ENCODE measurements at places on chromosomes 13 and 19.
A peak's percentile ranks its signal among the peaks of the same experiment; 100 is the strongest.

GRCh38 chr13:80336370-80336769 lies 4.6 kb downstream of the SPRY2 start:
- DNase-seq = no peak

- peak; percentile 93 for DNase-seq
Measured at GRCh38 chr19:51660975-51661600, 14.5 kb upstream of the SIGLEC14 start.

DNA sequence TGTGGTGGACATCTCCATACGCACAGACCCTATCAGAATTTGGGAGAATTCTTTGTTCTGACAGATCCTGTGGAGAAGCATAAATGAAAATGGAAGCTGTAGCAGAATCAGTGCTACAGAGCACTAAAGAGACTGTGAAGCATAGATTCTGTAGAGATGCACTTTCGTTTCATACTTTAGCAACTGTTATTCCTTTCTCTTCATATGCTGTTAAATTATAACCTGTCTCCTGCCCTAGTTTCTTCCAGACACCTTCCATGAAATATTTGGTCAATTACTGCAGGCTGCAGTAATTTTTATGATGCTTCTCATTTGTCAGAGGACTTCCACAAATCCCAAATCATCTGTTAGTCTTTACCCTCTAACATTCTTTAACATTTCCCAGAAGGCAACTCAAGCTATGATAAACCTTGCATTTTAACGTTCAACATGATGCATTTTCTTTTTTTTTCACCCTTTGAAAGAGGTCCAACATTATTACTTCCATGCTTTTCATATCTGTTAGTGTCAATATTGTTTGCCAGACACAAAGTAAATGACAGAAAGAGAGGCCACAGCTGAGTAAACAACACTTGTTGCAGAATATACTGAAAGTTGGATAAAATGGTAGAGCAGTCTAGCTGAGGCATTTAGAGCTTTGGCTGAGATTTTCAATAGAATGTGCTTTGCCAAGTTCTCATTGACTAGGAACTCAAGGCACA lies 412.7 kb downstream of the LMO7 start:
- no peak for DNase-seq

- DNase-seq = no peak
Measured at GRCh38 chr13:109862627-109863026, 76.2 kb upstream of the IRS2 start.

- no peak for DNase-seq
Measured at GRCh38 chr19:40553885-40554857, 22.5 kb upstream of the SHKBP1 start.

GRCh38 chr19:43479961-43480561 lies 14.7 kb upstream of the LYPD3 start:
- no peak for DNase-seq

DNA sequence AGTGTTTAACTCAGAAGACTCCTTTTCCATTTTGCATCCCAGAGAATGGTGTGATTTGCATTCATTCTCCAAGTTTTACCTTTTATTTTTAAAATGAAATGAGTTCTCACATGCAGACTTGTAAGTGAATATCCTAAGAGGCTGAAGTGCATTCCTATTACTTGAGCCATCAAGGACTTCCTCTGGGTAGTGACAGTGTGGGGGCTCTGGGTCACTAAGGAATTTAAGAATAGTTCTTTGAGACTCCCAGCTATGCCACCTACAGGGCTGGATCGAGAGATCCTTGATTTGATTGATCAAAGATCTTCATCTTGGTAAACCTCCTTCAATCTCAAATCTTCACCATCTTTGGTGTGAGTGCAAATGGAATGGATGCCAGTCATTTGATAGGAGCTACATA lies 36.3 kb upstream of the SLC10A2 start:
- DNase-seq = no peak

GRCh38 chr13:101291646-101292515 lies 124.4 kb downstream of the NALCN start:
- no peak for DNase-seq

GRCh38 chr13:107025991-107026390 lies 458.1 kb upstream of the ARGLU1 start:
- no peak for DNase-seq

DNA sequence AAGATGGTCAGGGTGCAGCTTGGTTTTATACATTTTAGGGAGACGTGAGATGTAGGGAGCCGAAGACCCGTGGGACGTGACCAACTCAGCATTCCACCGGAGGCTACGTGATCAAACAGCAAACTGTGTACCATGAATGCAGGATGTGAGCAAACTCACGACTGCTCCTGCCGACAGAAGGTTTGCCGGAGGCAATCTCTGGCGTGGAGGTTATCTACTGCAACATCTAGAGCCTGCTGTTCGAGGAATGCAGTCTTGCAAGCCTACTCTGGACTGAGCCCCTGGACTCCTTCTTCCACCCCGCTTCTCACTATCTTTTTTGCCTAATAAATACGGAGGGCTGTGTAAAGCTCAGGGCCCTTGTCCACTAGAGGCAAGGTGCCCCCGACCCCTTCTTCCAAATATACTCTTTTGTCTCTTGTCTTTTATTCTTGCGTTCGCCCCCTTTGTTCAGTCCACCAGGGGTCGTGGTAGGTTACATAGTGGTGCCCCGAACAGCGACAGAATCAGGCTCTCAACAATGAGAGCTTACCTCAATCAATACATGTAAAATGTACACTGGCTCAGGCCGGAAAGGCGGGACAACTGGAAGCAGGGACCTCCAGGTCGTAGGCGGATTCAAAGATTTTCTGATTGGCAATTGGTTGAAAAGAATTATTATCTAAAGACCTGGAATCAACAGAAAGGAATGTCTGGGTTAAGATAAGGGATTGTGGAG lies 8.9 kb upstream of the OR1I1 start:
- DNase-seq = no peak

DNA sequence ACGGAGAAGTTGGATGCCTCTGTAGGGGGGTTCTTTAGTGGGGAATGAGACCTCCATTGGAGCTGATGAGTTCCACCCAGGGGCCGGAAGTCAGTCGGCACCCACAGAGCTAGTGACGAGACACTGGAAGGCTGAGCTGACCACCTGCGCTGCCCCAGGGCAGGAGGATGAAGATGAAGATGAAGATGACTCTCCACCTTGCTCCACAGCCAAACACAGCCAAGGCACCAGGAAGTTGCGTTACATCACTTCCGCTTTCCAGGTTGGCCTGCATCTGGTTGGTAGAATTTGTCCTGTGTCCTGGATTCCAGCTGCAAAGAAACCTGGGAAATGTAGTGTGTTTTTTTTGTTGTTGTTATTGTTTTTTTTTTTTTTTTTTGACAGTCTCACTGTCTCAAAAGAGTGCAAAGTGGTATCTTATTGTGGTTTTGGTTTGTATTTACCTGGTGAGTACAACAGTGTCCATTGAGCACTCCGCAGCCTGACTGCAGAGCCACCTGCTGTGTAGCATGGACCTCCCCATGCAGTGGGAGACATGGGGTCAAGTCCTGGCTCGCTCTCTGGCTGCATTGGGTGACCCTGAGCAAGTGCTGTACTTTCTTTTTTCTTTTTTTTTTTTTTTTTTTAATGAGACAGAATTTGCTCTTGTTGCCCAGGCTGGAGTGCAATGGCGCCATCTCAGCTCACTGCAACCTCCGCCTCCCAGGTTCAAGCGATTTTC lies 1.9 kb downstream of the TBC1D17 start:
- DNase-seq = no peak

DNA sequence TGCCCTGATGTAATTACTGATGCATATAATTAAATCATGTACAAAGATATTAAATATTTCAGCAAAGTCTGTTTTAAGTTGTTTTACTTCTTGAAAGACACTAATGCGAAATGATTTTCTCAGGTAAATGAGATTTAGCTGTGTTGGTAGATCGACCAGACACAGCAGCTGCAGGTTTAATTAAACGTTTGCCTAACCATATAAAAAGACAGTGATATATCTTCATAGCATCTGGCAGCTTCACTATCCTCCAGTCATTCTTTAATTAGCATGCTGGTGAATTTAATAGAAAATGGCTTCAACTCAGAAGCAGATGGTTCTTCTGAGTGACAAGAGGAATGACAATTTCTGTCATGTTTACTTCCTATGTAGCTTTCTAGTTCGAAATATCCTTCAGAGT lies 69.3 kb downstream of the NHLRC3 start:
- no peak for DNase-seq

- no peak for DNase-seq
Measured at GRCh38 chr13:64410276-64411053, 2819.7 kb downstream of the PCDH9 start.

DNA sequence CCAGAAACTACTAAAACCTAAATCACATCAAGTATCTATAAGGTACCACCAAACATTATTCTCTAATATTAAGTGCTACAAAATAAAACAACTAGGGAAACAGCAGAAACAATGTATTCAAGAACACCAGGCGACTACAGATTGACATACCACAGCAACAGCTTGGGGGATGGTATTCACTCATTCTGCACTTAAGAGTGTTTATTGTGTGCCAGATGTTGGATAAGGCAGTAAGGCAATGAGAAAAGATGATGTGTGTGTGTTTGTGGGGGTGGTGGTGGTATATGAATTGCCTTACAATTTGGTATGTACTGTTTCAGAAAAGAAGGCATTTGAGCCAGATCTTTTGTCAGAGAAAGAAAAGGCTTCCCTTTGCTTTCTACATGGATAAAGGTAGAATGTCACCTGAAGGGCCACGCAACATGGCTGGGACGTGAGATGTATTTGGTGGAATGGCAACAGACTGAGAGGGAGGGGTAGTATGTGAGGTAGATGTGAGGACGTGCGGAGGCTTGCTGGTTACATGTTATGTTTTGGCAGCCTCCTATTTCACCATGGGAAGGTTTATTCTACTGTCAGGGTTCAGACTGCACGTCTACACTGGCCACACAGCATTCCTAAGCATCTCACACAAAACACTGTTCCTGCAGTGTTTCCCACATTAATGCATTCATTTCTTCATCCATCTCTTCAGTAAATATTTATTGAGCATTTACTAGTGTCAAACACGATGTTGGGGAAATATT lies 300.7 kb downstream of the KLF12 start:
- DNase-seq = no peak

DNA sequence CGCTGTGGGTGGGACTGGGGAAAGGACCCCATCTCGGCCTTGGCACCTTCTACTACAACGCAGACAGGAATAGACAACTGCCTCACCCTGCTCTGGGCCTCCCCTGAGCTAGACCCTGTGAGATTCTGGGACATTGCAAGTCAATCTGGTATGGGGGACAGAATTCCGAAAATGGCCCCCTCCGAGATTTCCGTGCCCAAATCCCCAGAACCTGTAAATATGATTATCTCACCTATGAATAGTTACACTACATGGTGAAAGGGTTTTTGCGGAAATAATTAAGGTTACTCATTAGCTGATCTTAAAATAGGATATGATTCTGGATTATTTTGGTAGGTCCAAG lies 618 bp upstream of the ZBTB45 start:
- no peak for DNase-seq

DNA sequence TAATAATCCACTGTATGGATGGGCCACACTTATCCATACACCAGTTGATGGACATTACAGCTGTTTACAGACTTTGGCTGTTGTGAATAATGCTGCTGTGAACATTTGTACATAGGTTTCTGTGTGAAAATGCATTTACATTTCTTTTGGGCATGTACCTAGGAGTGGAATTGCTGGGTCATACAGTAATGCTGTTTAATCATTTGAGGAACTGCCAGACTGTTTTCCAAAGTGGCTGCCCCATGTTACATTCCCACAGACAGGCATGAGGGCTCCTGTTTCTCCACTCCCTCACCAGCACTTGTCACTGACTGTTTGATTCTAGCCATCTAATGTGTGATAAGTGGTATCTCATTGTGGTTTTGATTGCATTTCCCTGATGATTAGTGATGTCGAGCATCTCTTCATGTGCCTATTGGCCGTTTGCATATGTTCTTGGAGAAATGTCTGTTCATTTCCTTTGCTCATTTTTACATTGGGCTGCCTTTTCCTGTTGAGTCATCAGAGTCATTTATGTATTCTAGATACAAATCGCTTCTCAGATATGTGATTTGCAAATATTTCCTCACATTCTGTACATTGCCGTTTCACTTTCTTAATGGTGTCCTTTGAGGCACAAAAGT lies 12.8 kb downstream of the TMEM255B start:
- no peak for DNase-seq

All from OCI-M1 (cell line).